ENCODE measurements at places on chromosomes 7 and 10.

DNA sequence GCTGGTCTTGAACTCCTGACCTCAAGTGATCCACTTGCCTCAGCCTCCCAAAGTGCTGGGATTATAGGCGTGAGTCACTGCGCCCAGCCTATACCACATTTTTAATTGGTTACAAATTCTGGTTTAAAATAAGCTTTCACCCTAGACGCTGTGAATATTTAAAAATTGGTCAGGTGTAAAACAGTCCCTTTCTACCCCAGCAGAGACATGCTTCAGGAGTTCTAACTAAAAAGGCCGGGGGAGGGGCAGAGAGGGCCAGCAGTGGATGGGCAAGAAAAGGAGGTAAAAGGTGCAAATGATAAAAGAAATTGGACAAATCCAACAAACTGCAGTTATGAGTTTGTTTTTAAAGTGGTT is 70.0 kb downstream of the WAPL start:
- no peak for DNase-seq

DNA sequence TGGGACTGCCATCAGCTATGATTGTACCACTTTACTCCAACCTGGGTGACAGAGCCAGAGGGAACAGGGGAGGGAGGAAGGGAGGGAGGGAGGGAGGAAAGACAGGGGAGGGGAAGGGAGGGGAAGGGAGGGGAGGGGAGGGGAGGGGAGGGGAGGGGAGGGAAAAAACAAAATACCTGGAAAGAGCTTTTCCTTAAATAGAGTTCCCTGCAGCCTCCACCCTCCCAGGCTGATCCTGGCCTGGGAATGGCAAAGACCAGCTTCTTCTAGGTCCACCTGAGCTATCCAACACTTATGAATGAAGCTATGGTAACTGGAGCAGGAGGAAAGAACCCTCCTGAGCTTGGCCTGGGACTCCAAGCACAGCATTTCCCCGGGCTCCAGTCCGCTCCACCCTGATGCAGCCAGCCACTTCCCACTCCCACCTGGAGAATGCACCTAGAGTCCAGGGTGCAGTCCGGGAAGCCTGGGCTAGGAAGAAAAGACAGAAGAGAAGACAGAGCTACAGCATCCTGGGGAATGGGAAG is 66.1 kb downstream of the GRID1 start:
- DNase-seq: no peak

GRCh38 chr10:58952747-58953466 is 223.5 kb upstream of the PHYHIPL start:
- DNase-seq: no peak

DNA sequence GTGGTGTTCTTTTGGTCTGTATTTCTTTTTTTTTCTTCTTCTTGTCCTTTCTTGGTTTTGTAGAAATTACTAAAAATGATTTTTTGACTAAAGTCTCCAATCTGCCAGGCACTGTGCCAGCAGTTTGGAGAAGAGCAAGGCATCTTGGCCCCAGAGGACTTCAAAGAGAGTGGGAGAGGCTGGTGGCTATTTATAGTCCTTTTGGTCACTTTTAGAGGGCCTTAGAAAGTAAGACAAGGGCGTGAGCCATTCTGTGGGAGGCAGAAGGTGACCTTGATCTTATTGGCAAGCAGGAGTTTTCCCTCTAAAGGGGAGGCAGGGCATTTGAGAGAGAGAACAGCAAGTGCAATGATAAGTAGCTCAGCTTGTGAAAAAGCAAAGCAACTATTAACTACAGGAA is 211.9 kb downstream of the GALNT17 start:
- no peak for DNase-seq

- DNase-seq: no peak
Observed at GRCh38 chr10:107058331-107058730, 106.2 kb downstream of the SORCS1 start.

- no peak for DNase-seq
Observed at GRCh38 chr7:27684491-27684890, 21.8 kb upstream of the HIBADH start.

GRCh38 chr10:85888004-85888403 is 478.6 kb downstream of the GRID1 start:
- no peak for DNase-seq

- peak; percentile 45 for DNase-seq
Observed at GRCh38 chr7:150520145-150520544, 5.5 kb downstream of the GIMAP7 start.

DNA sequence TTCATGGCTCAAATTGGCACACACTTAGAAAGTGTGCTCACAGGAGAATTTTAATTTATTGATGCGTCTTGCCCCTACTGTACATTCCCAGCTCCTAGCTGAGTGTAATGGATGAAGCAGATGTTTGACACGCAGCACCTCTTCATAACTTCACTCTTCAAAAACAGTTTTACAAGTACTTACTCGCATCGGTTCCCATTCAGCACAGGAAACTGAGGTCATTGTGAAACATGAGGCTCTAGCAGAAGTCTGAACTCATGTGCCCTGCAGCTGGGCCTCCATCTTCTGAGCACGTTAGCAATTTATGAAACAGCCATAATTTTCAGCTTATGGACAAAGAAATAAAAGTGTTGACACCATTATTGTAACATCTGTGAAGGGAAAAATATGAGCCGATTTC is 558.9 kb upstream of the MGMT start:
- DNase-seq: no peak

- no peak for DNase-seq
Observed at GRCh38 chr10:132668048-132668394, 117.9 kb downstream of the NKX6-2 start.

- DNase-seq: no peak
Observed at GRCh38 chr10:101576211-101576863, 11.7 kb downstream of the POLL start.

DNA sequence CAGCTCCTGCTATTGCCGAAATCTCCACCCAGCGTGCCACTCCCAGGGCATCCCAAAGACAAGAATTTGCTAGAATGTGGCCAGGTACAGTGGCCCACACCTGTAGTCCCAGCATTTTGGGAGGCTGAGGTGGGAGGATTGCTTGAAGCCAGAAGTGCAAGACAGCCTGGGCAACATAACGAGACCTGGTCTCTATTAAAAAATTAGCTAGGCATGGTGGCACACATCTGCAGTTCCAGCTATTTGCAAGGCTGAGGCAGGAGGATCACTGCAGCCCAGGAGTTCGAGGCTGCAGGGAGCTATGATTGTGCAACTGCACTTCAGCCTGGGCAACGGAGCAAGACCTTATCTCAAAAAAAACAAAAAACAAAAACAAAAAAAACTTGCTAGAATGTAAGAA is 73.3 kb upstream of the LYZL2 start:
- no peak for DNase-seq

GRCh38 chr10:117552156-117552631 is 9.6 kb downstream of the EMX2 start:
- DNase-seq: no peak

DNA sequence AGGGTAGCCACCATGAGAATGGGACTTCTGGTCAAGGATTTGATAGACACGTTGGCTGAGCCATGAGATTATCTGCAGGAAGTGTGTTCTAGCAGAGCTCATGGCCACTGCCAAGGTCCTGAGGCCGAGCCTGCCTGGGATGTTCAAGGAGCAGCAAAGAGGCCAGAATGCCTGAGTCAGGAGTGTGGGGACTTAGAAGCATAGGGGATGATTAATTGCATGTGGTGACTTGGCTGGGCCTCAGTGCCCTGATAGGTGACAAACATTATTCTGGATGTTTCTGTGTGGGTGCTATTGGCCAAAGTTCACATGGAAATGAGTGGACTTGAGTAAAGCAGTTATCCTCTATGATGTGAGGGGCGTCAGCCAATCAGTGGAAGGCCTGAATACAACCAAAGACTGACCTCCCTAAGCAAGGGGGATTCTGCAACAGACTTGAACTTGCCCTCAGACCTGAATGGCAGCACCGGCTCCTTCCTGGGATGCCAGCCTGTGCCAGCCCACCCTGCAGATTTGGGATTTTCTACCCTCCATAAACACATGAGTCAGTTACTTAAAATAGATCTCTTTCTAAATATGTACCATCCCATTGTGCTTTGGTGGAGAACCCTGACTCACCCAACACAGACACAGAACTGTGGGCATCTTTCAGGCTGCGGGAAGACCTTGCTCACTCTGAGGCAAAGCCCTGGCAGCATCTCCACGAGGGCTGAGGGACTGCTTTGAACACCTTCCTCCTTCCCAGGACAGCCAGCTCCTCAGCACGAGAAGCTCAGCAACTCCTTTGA is 363.9 kb upstream of the MGMT start:
- DNase-seq: no peak

GRCh38 chr10:96987842-96988175 is 155.7 kb downstream of the LCOR start:
- DNase-seq: no peak

GRCh38 chr10:124612611-124613498 is 131.3 kb downstream of the FAM53B start:
- DNase-seq: peak; percentile 15

DNA sequence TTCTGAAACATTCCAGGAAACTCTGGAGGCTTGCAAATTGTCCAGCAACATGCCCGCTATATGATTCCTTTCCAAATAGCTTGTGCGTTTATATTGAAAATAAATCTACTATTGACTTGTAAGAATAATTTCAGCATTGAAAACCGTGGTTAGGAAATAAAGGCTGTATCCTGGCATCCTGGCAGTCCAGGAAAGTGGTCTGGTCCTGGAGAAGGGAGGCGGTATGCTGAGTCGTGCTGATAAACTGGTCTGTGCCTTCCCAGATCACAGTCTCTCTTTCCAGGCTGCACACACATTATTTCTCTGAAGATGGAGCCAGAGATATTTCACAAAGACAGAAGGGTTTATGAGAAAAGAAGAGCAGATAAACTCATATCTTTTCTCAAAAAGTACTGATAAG is 350.1 kb upstream of the COBL start:
- DNase-seq: no peak

- no peak for DNase-seq
Observed at GRCh38 chr7:94562525-94562924, 52.9 kb downstream of the CASD1 start.

DNA sequence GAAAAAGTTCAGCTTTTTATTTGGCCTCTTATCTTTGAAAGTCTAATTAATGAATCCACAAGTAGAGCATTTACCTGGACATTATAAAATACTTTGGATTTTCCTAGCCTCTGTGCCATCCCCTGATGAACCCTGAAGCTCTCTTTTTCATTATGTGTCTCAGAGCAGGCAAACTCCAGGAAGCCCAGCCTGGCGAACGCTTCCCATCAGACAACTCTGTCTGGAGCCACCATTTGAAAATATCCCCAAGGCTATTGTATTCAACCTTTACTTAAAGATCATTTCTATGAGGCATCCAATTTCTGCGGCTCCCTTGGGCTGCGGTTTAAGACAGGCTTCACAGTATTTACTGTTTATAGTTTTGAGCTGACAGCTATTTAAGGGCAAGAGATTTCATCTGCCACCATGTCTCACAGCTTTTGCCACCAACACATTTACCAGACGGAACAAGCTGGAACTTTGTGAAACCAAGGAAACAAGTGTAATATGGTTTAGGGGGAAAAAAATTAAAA is 257.2 kb upstream of the GLI3 start:
- no peak for DNase-seq

DNA sequence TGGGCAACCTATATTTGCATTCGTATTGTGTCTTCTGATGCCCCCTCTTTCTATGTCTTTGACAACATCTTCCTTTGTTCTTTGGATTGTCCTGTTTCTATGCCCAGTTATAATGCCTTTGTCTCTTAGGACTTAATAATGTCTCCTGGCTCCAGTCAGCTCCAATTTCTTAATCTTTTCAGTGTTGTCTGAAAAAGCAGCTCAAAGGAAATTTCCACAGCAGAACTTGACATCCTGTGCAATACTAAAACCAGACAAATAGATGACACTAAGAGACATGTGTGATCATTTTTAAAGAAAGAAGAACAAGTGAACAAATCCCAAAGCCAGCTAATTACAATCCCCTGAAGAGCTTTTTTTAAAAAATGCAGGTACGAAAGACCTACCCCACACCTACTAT is 47.7 kb upstream of the RNF148 start:
- DNase-seq: no peak

DNA sequence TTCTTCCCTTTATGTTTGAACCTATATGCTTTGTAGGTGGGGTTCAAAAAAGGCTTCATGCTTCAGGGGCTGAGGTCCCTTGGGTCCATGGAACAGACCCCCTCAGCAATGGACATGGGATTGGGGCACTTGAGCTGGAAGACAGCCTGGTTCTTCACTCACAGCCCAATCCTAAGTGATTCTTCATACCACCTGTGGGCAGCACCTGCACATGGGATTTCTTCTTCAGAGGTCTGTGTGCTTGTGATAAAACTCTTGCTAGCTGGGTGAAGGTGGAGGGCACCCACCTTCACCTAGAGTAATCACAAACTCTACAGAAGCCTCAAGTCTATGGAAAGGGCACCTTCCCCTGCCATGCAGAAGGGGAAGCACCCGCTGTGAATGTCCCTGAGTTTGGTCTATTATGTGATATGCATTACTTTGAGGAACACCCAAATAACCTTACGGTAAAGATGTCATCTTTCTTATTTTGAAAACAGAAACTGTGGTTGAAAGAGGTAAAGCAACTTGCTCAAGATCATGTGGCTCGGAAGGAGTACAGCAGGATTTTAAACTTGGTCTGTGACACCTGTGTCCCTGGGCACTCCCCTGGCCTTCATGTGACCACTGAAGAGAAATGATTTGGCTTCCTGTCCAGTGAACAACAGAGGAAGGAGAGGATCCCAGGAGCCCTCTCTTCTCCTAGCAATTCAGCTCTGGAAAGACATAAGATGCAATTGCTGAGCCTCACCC is 469.5 kb upstream of the ZMIZ1 start:
- DNase-seq: no peak

- DNase-seq: no peak
Observed at GRCh38 chr10:103854686-103855391, 537 bp downstream of the SH3PXD2A start.

GRCh38 chr7:2202361-2202761 is 30.4 kb downstream of the MAD1L1 start:
- no peak for DNase-seq

DNA sequence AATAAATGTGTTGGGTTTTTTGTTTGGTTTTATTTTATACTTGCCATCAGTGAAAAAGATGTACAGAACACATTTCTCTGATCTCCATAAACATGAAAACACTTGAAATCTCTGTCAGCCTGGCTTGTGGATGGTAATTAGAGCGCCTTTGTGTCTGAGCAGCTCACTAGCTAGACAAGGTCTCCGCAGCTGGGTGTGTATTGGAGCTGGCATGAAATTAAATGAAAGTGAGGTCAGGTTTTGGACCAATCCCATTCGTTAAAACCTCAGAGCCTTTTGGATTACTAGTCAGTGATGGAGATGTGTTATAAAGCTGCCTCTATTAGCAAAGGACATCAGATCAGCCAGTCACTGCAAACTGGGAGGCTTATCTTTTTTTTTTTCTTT is 2.7 kb downstream of the FRAT1 start:
- no peak for DNase-seq

GRCh38 chr10:61970182-61971002 is 68.9 kb downstream of the ARID5B start:
- no peak for DNase-seq

DNA sequence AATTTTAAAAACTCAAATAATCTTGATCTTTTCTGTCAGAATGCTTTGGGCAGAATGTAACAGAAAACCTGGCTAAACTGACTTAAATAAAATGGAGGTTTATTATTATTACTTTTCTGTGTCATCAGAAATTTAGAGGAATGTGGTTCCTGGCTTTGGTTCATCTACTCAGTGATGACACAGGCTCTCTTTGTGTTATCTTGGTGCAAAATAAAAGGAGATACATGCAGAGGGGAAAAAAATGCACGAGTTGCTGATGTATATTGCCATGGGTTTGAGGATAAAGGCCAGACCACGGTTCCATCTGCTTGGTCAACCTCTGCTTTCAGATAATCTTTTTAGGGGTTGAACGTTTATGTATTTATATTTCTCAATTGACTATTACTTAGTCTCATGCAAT is 181.4 kb downstream of the SUGCT start:
- no peak for DNase-seq

- DNase-seq: no peak
Observed at GRCh38 chr7:106775552-106775936, 89.5 kb upstream of the PIK3CG start.
